Hematopoietic multipotent progenitor cell treated with erythropoietin and hydrocortisone succinate and interleukin-3 and kit ligand, for 17 days (in vitro differentiated cells): ENCODE measurements at places on chromosomes 7 and 10.

GRCh38 chr7:27685209-27685608 is 22.5 kb upstream of the HIBADH start:
- DNase-seq = no peak

DNA sequence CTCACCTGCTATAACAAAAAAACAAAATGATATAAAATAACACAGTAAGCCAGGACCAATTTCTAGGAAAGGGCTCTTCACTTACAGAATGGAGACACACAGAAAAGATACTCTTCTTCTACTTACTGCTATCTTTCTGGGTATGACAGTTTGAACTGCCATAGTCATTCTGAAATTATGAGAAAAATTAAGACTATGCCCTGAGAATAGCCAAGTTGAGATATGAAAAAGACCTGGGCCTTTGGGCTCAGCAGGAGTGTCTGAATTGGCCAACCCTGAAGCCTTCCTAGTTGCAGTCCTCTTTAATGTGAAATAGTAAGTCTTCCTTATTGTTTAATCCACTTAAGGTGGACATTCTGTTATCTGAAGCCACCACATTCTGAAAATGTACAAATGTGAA is 519.5 kb downstream of the GRID1 start:
- no peak for DNase-seq

DNA sequence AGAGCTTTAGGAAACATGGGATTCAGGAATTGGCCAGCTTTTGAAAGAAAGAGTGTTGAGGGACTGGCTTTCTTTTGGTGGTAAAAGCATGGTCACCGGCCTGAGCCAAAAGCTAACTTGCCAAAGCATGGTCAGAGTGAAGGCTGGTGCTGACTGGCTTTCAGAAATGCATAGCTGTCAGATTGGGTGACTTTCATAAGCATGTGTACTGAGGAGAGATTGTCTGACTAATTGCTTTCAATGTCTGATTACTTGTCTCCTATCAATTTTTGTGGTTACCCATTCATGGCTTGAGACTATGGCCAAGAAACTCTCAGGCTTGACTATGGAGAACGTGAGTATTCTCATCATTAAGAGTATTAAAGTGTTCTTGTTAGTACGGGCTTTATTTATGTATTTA is 28.2 kb downstream of the ZNF25 start:
- no peak for DNase-seq

- DNase-seq = no peak
These were observed 6.1 kb downstream of the CHST3 start for GRCh38 chr10:71970331-71970730.

GRCh38 chr7:55109404-55110167 is 90.8 kb downstream of the EGFR start:
- no peak for DNase-seq

- no peak for DNase-seq
These were observed 136.4 kb upstream of the ASAH2 start for GRCh38 chr10:50387732-50388073.

DNA sequence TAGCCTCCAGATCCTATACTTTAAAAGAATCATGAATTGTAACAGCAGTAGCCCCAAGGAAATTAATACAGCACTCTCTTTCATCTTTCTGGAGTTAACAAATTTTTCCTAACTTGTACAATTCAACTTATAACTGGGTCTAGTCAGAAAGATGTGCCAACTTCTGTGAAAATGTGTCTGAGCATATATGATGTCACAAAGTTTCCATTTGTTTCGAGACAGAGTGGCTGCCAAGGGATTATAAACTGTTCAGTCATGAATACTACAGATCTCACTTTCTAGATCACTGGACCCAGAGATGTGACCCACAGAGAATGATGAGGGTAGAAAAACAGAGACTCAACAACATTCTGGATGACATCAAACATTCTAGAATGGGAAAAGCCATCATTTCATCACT is 249.2 kb upstream of the PHF14 start:
- DNase-seq = no peak

DNA sequence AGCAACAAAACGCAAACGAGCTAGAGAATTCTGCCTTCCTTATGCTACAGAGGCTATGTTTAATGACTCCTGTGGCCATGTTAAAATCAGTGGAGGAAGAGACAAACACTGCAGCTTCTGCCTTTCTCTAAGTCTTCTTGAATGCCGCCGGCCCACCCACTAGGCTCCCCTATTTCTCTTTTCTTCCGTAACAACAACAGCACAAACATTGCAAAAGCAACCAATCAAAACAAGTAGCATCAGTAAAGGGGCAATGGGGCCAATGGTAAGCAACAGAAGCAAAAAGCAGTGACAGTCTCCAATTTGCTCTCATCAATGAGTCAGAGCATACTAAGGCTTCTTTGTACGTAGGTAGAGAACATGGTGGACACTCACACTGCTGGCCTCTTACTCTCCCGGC is 26.8 kb downstream of the DNAJC1 start:
- DNase-seq = no peak

- DNase-seq = no peak
These were observed 263.8 kb upstream of the GRB10 start for GRCh38 chr7:51046482-51046881.

DNA sequence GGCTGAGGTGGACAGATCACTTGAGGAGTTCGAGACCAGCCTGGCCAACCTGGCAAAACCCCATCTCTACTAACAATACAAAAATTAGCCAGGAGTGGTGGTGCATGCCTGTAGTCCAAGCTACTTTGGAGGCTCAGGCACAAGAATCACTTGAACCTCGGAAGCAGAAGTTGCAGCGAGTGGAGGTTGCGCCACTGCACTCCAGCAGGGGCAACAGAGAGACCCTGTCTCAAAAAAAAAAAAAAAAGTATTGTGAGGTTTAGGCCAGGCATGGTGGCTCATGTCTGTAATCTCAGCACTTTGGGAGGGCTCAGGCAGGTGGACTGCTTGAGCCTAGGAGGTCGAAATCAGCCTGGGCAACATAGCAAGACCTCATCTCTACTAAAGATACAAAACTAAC is 16.0 kb downstream of the TET1 start:
- no peak for DNase-seq

DNA sequence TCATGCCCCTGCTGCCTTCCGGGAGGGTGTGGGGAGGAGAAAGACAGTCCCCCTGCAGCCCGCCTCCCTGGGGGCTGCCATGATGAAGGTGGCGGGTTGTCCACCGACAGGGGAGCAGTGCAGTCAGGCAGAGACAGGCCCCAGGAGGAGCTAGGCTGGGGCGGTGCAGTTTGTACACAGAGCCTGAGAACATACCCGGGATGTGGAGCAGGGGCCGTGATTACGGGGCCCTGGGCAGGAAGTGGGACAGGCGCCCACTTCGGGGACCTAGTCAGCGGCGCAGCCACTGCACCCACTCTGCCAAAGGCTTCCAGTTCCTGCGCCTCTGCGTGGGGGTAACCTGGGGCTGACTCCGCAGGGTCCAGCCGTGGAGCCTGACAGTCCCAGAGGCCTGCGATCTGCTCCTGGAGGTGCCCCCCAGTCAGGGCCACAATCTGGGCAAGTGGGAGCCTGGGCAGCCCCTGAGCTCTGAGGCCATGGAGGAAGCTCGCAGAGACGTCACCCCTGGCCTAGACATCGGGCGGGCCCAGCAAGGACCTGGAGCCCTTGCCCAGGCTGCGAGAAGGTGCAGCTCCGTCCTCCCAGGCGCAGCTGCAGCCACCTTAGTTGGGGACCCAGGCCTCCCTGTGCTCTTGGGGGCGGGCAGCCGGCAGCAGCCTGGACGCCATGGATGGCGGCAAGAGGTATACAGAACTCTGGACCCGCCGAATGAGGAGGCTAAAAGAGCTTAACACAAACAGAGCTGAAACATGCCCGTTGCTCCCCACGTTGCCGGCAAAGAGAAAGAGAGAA is 1356.8 kb downstream of the XPNPEP1 start:
- no peak for DNase-seq

GRCh38 chr7:35519971-35520809 is 174.7 kb downstream of the HERPUD2 start:
- peak; percentile 60 for DNase-seq

GRCh38 chr7:52540041-52540440 is 495.4 kb upstream of the POM121L12 start:
- DNase-seq = no peak

DNA sequence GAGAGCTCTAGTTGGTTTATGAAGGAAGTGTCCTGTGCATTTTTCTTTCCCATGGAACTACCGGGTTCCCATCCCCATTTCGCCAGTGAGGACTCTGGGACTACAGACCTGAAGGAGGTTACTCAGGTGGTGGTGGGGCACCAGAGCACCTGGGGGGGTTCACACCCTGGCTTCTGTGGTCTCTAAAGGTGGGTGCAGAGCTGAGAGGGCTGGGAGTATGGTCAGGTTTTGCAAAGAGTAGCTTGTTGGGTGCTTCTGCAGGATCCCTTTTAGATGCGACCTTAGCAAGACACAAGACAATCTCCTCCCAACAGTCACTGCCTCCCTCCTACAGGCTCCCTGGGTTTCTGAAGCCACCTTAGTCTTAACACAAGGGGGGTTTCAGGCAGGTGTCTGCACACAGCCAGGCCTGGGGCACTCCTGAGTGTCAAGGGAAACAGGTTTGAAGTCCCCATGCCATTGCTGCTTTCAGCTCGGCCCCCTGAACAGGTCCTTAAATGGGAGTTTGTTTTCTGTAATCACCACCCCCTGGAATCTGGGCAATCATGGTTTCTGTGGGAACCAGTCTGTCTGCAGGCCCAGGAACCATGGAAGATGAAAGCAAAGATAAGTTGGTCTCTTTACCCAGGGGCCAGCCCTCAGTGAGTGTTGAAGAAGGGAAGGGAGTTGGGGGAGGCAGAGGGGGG is 9.9 kb upstream of the CXCL12 start:
- no peak for DNase-seq

DNA sequence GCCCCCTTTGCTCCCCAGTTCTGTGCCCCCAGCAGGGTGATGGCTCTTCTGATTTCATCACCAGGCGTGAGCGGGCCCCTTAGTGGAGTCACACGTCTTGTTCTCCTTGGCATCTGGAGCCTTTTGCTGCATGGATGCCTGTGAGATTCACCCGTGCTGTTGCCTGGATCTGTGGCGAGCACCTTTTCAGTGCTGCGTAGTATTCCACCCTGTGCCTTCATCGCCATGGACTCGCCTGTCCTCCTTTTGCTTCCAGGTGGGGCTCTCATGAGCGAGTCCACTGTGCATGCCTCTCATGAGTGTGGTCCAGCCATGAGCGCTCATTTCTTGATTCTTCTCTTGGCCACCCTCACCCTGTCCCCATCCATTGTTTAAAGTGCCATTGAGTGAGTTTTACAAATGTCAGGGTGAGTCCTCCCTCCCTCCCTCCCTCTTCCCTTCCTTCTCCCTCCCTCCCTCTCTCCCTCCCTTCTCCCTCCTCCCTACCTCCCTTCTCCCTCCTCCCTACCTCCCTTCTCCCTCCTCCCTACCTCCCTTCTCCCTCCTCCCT is 44.0 kb downstream of the UNCX start:
- no peak for DNase-seq

GRCh38 chr7:108211382-108212201 is 81.4 kb upstream of the LAMB4 start:
- peak; percentile 40 for DNase-seq

DNA sequence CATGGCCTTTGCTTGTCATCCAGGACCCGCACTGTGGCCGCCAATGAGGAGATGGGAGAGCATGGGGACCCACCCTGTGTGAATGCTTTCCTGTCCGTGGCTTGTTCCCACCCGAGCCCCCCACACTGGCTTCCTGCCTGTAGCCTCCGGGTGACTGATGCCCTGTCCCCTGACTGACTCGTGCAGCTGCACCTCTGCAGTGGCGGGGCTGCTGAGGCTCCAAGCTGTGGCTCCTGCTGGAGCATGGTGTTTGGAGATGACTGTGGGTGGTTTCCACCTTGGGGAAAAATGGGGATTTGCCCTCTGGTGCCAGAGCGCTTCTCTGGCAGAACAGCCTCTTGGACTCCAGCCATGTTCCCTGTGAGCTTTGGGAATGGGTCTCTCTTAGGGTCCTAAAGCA is 2.1 kb downstream of the CAMK1D start:
- DNase-seq = no peak

- DNase-seq = no peak
These were observed 207.2 kb downstream of the SKAP2 start for GRCh38 chr7:26657206-26657641.

- DNase-seq = peak; percentile 92
These were observed 16.2 kb upstream of the NME8 start for GRCh38 chr7:37832194-37832593.

DNA sequence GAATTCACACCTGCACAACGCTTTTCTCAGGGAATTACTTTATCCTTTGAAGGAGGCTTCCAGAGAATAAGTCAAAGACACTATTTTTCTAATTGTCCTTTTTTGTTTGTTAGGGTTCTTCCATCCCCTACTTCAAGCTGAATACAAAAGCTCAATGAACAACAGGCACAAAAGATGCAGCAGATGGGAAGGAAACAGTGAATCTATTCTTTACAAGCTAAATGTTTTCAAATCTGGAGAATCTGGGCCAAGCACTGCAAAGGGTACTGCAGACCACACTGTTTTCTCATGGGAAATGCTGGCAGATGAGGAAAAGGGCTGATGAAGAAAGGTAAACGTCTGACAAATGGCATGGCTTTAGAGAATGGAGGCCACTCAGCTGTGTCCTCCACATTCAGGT is 18.5 kb downstream of the LIPA start:
- no peak for DNase-seq

GRCh38 chr10:119136084-119136483 is 29.4 kb downstream of the SFXN4 start:
- DNase-seq = no peak

GRCh38 chr7:40303996-40304395 is 169.2 kb downstream of the SUGCT start:
- no peak for DNase-seq

DNA sequence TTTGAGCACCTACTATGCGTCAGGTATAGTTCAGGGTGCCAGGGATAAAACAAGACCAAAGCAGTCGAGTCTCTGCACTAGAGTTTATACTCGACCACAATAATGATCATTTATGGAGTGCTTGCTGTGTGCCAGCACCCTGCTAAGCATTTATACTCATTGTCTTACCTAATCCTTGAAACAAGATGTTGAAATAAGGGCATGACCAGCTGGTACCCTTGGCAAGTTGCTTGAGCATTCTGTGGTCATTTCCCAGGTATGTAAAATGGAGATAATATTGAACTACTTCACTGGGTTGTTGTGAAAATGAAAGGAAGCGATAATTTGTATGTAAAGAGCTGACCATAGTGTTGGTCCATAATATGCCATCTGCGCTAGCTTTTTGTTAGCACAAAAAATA is 185.4 kb downstream of the CYP26A1 start:
- no peak for DNase-seq

GRCh38 chr7:78315119-78315518 is 516.5 kb downstream of the PHTF2 start:
- no peak for DNase-seq
